ENCODE measurements at places on chromosomes 13 and 19.

GRCh38 chr13:112443191-112443994 is 67.2 kb downstream of the SPACA7 start:
- DNase-seq, result no peak

DNA sequence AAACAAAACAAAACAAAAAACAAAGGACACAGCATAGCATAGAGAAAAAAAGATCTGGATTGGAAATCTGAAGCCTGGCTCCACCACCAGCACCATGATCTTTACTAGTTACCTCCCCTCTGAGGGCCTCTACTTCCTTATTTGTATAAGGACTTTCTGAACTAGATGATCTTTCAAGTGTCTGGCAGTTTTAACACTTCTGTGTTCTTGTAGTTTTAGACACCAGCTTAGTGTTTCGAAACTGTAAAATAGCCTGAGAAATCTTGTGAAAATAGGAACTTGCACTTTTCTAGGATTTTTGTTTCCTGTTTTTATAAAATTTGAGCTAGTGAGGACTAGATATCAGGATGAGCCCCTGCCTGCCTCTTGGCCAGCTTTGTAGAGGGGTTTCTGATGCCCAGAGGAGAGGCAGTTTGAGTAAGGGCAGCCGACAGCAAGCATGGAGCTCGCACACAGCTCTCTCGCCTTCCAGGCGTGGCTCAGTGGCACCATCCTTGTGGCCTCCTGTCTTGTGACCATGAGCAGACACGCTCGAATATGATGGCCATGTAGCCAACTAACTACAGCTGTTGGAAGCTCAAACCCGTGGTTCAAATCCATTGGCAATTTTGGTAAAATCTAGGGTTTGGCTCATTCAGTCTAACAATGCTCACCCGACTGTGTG is 319.0 kb downstream of the KCNRG start:
- DNase-seq, result no peak

GRCh38 chr13:24489721-24490120 is 22.9 kb downstream of the PARP4 start:
- DNase-seq, result no peak

DNA sequence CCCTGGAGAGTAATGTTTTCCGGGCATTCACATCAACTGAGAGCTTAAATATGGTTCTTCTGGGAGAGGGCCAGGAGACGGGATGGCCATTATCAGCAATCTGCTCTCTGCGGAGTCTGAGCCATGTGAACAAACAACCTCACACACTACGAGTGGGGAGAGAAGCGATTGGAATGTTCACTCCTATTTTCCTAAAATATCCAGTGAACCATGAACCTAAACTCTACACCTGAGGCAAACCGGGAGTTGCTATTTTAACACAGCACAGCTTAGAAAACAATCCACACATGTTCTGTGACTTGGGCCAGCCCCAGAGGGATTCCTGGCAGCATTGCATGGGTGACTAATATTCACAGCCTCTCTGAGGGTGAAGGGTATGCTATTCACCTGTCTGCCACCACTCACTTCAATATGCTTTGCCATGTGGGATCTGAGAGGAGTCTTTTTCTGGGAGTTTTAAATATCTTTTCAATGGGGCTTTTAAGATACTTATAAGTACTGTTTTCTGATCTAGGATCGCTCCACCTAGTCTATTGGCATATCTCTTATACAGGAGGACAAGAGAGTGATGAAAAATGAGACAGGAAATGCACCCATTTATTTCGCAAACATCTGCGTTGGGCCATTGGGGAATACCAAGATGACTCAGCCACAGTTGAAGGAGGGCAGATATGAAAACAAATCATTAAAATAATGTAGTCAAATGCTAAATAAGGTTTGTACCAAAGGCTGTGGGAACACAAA is 72.6 kb upstream of the SERP2 start:
- DNase-seq, result peak; percentile 65

DNA sequence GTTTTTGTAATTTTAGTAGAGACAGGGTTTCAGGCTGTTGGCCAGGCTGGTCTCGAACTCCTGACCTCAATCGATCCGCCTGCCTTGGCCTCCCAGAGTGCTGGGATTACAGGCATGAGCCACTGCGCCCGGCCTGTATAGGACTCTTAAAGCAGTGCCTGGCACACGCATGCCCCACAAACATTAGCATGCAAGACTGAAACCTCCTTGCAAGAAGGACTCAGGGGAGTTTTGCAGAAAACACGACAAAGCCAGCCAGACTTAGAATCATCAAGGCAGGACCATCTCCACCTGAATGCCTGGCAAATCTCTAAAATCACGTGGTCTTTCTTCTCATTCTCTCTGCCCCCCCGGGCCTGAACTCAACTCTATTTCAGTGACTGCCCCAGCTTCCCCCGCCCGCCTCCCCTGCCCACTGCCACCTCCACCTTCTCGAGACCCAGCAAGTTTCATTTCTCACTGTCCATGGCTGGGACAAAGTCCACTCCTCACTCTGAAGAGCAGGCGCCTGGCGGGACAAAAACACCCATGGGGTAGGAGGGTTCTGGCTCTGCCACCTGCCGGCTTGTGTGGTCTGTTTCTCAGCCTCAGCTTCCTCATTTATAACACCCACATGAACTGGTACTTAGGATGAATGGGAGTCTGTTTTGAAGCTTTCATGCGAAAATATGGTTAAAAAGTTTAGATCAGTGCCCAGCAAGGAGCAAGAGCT is 2.4 kb downstream of the TICAM1 start:
- DNase-seq, result no peak
